ENCODE measurements at places on chromosomes 7 and 10.
A peak's percentile ranks its signal among the peaks of the same experiment; 100 is the strongest.

GRCh38 chr10:9331583-9332008, 1277.1 kb downstream of the GATA3 start:
- DNase-seq, result no peak

- no peak for DNase-seq
Observed at GRCh38 chr10:86960863-86961434, 2.5 kb downstream of the SNCG start.

DNA sequence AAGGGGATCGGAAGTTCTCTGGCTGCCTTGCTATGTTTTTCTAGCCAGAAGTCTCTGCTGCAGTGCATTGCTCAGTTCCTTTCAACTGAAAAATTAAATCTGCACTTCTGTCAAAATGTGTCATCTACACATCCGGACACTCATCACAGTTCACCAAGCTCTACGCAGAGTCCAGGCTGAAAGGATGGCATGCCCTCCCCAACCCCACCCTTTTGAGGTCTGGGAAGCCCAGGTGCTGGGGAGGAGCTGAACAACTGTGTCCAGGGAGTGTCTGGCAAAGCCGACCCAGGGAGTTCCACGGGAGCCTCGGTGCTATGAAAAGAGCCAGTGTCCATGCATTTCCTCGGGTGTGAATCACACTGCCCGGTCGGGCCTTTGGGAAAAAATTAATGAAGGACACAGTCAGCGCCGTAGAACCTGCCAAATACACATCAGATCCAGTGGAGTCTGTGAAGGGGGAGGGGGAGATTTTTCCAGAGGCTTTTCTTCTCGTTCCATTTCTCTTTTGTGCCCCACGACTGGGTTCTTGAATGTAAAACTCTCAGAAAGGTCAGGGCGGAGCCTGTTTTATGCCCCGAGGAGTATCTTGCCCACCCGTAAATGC, 757 bp upstream of the PALS2 start:
- peak; percentile 25 for DNase-seq

- DNase-seq, result no peak
Observed at GRCh38 chr10:106582291-106582690, 582.2 kb downstream of the SORCS1 start.

All from left ventricle myocardium superior (tissue), 1 donor.